ENCODE measurements at places on chromosomes 5 and 9.

DNA sequence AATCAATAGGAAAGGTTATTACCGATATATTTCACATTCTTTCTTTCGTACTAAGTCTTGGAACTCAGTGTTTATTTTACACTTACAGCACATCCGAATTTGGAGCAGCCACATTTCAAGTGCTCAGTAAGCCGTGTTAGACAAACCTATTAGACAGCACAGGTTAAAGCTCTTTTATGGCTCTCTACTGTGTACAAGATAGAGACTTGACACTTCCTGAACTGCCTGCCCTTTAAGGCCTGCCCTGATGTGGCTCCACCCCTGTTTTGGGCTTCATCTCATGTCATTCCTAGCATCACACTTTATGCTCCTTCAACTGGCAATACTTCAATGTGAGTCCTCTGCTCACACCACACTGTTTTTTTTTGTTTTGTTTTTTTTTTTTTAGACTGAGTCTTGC is 23.5 kb upstream of the SUSD1 start:
- peaks cover 4% of the 10 kb centered on the region for H3K36me3 ChIP-seq
- H3K27me3 ChIP-seq: peaks cover 3% of the 10 kb centered on the region
- no peak overlapping the region for H3K4me3 ChIP-seq

- DNase-seq: peak; percentile 52
- H3K36me3 ChIP-seq: peaks cover 14% of the 10 kb centered on the region
- H3K27me3 ChIP-seq: peaks cover 20% of the 10 kb centered on the region
- peaks cover 36% of the 10 kb centered on the region for H3K4me1 ChIP-seq
- H3K4me3 ChIP-seq: peak overlapping the region; percentile 91
Measured at GRCh38 chr5:100900142-100900795, 2.8 kb downstream of the ST8SIA4 start.

- no peaks in the 10 kb centered on the region for H3K36me3 ChIP-seq
- peaks cover 1% of the 10 kb centered on the region for H3K27me3 ChIP-seq
- H3K4me3 ChIP-seq: no peak overlapping the region
- H3K27ac ChIP-seq: no peak overlapping the region
- no peaks in the 10 kb centered on the region for H3K4me1 ChIP-seq
Measured at GRCh38 chr5:111337688-111338087, 113.5 kb downstream of the CAMK4 start.

- peak; percentile 69 for DNase-seq
- H3K36me3 ChIP-seq: peaks cover 25% of the 10 kb centered on the region
- H3K27ac ChIP-seq: no peak overlapping the region
Measured at GRCh38 chr9:86034863-86035734, 64.3 kb downstream of the GOLM1 start.

GRCh38 chr5:171387970-171388815 is 544 bp downstream of the NPM1 start:
- H3K27me3 ChIP-seq: peaks cover 11% of the 10 kb centered on the region
- peak overlapping the region; percentile 98 for H3K4me3 ChIP-seq
- peaks cover 18% of the 10 kb centered on the region for H3K36me3 ChIP-seq
- H3K27ac ChIP-seq: peak overlapping the region; percentile 98
- peak; percentile 73 for DNase-seq

DNA sequence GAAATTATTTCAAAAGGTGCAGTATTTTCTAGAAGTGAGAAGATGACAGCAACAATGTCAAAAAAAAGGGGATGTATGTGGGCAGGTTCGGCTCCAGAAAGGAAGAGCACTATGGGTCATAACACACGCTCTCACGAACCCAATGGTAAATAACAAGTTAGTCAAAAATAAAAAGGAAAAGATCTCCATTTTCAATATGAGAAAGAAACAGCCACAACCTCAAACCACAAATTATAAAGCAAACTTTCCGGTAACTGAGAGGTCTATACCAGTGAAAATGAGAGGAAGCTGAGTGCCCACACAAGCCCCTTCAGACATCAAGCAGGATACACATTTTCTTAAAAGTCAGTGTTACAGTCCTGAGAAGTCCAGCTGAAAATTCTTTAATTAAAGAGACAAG is 398.5 kb upstream of the RPS23 start:
- no peak overlapping the region for H3K4me3 ChIP-seq
- no peak overlapping the region for H3K27ac ChIP-seq
- no peaks in the 10 kb centered on the region for H3K4me1 ChIP-seq
- no peaks in the 10 kb centered on the region for H3K36me3 ChIP-seq
- no peak for DNase-seq

- no peaks in the 10 kb centered on the region for H3K4me1 ChIP-seq
- H3K27me3 ChIP-seq: no peaks in the 10 kb centered on the region
- no peak overlapping the region for H3K27ac ChIP-seq
- H3K4me3 ChIP-seq: no peak overlapping the region
Measured at GRCh38 chr9:119761812-119762211, 392.6 kb upstream of the BRINP1 start.

DNA sequence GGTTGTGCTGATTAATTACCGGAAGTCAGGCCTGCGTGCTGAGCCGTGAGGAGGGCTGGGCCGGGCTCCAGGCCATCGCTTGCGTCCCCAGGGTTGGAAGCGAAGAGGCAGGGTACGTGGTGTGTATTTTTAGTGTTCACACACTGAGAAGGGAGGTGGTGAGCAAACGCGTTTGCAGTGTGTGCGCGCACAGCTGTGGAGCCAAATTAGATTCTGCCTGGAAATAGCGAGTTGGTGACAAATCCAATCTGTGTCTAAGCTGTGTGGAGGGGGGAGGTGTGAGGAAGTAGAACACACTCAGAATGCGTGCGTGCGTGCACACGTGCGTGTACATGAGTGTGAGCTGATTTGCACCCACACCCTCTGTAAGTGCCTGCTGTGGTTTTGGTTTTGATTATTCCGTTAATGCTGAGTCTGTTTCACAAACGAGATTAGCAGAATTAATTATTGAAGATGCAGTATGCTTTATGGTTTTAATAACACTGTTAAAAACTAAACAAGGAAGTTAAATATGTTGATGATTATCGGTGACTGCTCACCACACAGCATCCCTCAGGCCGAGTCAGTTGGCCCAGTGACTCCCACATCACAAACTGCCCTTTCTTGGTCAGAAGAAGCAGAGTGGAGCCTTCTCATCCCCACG is 111.8 kb upstream of the FCN2 start:
- no peak for DNase-seq
- peaks cover 21% of the 10 kb centered on the region for H3K4me1 ChIP-seq
- H3K36me3 ChIP-seq: no peaks in the 10 kb centered on the region

GRCh38 chr5:176883700-176884570 is 15.2 kb downstream of the HK3 start:
- no peak overlapping the region for H3K27ac ChIP-seq
- peaks cover 8% of the 10 kb centered on the region for H3K36me3 ChIP-seq
- peaks cover 15% of the 10 kb centered on the region for H3K4me1 ChIP-seq
- peaks cover 15% of the 10 kb centered on the region for H3K27me3 ChIP-seq
- peak overlapping the region; percentile 3 for H3K4me3 ChIP-seq

GRCh38 chr5:147901599-147902039 is 4.7 kb downstream of the C5orf46 start:
- no peaks in the 10 kb centered on the region for H3K4me1 ChIP-seq
- no peak overlapping the region for H3K4me3 ChIP-seq
- no peaks in the 10 kb centered on the region for H3K27me3 ChIP-seq
- DNase-seq: no peak
- no peaks in the 10 kb centered on the region for H3K36me3 ChIP-seq

DNA sequence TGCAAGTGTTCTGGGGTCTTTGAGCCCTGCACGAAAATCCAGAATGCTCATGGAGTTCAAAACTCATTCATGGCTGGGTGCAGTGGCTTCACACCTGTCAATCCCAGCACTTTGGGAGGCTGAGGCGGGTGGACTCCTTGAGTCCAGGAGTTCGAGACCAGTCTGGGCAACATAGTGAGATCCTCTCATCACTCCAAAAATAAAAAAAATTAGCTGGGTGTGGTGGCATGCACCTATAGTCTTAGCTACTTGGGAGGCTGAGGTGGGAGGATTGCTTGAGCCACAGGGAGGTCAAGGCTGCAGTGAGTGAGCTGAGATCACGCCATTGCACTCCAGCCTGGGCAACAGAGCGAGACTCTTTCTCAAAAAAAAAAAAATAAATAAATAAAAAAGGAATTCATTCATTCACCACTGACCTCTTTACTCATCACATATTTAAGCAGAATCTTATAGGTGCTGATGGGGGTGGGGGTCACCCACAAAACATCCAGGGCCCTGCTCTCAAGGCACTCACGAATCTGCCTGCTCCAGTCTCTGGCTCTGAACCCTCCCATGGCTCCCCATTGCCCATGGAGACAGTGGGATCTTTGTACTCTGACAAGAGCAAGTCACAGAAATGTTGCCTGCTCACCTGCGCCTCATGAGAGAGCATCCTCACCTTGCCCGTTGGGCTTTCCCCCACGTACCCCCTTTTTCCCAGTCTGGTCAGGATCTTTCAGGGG is 76.7 kb upstream of the IER5L start:
- H3K27me3 ChIP-seq: peaks cover 8% of the 10 kb centered on the region
- H3K4me3 ChIP-seq: no peak overlapping the region
- peaks cover 4% of the 10 kb centered on the region for H3K4me1 ChIP-seq
- no peak overlapping the region for H3K27ac ChIP-seq
- DNase-seq: no peak

GRCh38 chr9:133112663-133113026 is 8.4 kb downstream of the RALGDS start:
- H3K4me1 ChIP-seq: peaks cover 17% of the 10 kb centered on the region
- H3K36me3 ChIP-seq: peaks cover 13% of the 10 kb centered on the region

- no peak overlapping the region for H3K27ac ChIP-seq
- H3K36me3 ChIP-seq: no peaks in the 10 kb centered on the region
- H3K4me1 ChIP-seq: peaks cover 13% of the 10 kb centered on the region
- H3K27me3 ChIP-seq: peaks cover 6% of the 10 kb centered on the region
- DNase-seq: no peak
Measured at GRCh38 chr5:132090107-132090506, 16.5 kb downstream of the CSF2 start.

DNA sequence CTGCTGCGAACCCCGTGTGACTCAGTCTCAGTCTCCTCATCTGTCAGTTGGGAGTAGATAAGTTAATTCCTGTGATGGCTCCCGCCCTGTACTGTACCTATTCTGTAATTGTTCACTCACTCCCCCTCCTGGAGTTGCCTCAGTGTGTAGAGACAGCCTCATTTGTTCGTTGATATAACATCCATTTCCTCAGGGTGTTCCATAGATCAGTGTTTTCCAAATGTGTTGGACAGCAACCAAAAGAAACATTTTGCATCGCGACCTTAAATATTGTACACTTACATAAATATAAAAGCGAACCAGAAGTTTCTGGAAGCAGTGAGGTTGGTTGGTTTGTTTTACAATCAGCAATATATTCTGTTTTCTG is 698 bp downstream of the NFX1 start:
- H3K27me3 ChIP-seq: peaks cover 10% of the 10 kb centered on the region
- DNase-seq: no peak
- H3K4me1 ChIP-seq: peaks cover 27% of the 10 kb centered on the region
- peak overlapping the region; percentile 95 for H3K4me3 ChIP-seq

DNA sequence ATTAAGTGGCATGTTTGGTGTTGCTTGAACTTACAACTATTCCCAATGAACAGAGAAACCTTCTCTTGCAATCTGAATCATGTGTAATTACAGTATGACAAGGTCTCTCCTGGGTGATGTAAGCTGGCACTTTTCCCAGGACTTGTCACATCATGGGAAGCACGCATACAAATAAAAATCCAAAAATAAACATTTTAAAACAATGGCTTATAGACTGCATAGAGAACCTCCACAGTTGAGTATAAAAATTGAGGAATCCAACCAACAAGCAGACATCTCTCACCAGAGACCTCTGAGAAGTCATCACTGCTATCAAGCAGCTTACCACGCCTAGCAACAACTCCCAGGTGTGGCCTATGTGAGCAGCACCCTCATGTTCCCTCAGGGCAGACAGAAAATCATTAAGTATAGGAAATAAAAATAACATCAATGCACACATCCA is 3.9 kb downstream of the MLLT3 start:
- no peak overlapping the region for H3K4me3 ChIP-seq
- no peak for DNase-seq
- peaks cover 5% of the 10 kb centered on the region for H3K36me3 ChIP-seq
- peaks cover 11% of the 10 kb centered on the region for H3K27me3 ChIP-seq
- H3K4me1 ChIP-seq: peaks cover 14% of the 10 kb centered on the region
- no peak overlapping the region for H3K27ac ChIP-seq

DNA sequence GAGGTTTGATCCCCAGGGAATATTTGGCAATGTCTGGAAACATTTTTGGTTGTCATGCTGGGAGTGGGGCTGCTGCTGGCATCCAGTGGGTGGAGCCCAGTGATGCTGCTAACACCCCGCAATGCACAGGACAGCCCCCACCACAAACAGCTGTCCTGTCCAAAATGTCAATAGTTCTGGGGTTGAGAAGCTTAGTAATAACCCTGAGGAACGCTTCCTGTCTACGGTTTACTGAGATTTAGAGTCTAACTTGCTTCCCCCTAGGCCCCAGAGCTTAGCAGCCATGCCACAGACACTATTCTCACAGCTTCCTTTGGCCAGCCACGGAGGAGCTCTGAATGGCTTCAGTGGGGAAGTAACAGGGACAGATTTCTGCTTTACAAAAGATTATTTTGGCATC is 66.5 kb downstream of the MSX2 start:
- H3K4me3 ChIP-seq: no peak overlapping the region
- DNase-seq: no peak
- H3K36me3 ChIP-seq: no peaks in the 10 kb centered on the region
- no peak overlapping the region for H3K27ac ChIP-seq
- H3K4me1 ChIP-seq: no peaks in the 10 kb centered on the region

GRCh38 chr9:6194934-6195333 is 20.7 kb upstream of the IL33 start:
- no peaks in the 10 kb centered on the region for H3K36me3 ChIP-seq
- H3K4me1 ChIP-seq: peaks cover 33% of the 10 kb centered on the region
- peaks cover 2% of the 10 kb centered on the region for H3K27me3 ChIP-seq
- DNase-seq: no peak

DNA sequence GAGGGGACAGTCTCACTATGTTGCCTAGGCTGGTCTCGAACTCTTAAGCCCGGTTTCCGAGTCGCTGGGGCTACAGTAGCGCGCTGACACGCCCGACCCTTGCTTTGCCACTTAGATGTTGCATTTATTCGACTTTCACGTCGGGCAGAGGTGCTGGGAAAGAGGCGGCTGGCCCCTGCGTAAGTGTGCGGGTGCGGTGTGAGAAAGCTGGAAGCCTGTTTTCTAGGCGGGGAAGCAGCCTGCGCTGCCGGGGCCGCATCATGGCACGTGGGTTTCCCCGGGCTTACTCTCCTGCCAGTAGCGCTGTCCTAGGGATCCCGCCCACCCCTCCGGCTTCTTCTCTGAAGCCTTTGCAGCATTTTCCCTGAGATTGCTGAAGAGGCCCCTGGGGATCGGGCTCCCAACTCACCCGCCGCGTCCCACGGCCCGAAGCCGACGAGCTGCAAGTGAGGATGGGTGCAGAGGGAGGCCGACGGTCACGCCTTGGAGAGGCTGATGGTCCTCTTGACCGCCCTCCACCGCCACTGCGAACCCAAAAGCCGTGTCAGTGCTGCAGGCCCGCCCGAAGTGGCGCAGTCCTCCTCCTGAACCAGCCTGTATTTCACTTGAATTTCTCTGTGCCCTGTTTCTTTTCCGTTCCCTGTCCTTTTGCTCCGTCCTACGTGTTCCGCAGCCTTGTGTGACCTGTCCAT is 5.8 kb upstream of the TRIM41 start:
- peak overlapping the region; percentile 87 for H3K4me3 ChIP-seq
- DNase-seq: peak; percentile 54
- H3K36me3 ChIP-seq: peaks cover 8% of the 10 kb centered on the region
- H3K27ac ChIP-seq: no peak overlapping the region
- H3K27me3 ChIP-seq: peaks cover 31% of the 10 kb centered on the region
